RPMI8226 (cell line): ENCODE measurements at places on chromosomes 3 and 15.

DNA sequence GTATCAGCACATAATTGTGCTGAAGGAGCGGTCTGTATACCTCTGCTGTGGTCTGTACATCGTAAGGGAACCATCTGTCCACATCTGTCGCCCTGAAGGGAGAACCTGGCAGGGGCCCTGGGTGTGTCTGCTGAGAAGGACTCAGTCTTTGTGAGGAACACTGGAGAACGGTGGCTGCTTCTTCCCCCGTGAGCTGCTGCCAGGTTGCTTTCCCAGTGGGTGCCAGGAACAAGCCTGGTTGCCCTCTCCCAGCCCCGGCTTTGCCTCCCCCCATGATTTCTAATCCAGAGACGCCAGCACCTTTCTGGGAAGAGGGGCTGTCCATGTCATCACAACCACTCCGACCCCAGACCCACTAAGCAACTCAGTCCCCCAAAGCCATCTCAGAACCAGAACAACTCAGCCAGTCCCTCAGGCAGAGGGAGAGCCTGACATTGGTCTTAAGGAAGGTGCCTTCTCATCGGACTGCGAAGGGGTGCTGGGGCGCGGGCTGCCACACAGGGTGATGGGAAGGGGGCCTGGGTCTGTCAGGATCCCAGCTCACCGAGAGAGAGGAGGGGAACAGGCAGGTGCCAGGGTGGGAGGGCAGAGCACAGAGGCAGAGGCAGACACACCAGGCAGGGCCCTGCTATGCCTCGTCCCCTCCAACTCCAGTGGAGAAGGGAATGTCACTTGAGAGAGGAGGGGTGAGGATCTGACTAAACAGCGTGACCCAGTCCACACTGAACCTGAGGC, 8.5 kb downstream of the TNK2 start:
- DNase-seq: no peak

DNA sequence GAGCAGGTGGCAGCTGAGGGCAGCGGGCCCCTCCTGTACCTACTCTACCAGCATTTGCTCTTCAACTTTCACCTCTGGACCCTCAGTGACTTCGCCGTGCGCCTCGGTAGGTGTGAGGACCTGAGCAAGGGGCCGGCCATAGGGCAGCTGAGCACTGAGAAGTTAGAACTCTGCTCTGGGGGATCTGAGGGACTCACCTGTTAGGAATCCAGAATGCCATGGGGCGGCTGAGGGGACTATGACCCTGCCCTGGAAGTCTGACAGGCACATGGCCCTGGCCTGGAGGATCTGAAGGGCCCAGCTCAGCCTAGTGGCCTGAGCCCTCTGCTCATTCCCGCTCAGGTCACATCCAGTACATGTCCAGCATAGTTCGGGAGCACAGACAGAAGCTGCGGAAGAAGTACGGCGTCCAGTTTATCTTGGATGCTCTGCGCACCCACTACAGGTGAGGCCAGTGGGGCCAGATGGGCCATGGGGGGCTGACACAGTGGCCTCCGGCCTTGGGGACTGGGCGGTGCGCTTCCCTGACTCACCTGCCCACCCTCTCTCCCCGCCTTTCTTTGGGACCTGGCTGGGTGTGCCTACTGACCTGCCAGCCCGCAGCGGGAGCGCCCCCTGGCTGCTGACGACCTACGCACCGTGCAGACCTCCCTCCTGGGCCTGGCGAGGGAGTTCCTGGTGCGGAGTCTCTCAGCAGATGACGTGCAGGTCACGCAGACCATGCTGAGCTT, 18.8 kb downstream of the NBEAL2 start:
- peak; percentile 59 for DNase-seq

- no peak for DNase-seq
Observed at GRCh38 chr3:172334671-172335207, 113.5 kb downstream of the GHSR start.

GRCh38 chr3:58965865-58966264, 84.0 kb downstream of the CFAP20DC start:
- DNase-seq: no peak

GRCh38 chr3:14204515-14205284, 26.1 kb downstream of the LSM3 start:
- no peak for DNase-seq

DNA sequence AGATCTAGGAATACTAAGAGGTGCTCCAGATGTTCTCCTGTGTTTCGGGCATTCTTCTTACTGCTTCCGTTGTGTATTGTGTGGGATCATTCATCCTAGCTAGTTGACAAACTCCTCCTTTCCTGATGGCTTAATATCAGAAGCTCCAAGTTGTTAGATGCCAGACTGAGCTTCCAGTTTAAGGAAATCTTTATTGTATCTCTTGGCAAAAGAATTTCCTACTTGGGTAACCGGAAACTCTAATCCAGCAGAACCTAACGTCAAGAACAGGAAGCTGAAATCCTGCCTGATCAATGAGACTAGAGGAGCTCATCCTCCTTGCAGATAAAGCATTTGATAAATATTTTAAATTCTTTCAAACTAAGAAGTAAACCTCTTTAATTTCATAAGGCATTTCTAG, 27.7 kb upstream of the MYH15 start:
- DNase-seq: no peak

DNA sequence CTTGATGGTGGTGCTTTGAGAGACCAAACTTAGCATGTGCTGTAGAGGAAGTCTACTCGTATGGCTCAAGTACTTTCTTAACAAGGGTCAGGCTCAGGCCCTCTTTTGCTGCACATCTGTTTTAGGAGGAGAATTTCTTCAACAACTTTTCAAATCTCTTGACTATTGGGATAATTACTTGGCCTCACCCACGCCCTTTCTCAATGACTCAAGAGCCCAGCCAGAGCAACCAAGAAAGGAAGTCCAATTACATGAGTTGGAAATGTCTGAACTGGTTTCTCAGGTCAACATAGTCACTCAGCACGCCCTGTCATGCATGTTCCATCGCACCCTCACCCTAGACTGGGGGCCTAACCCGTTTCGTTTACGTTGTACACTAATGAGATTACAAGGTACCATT, 44.8 kb upstream of the UMPS start:
- DNase-seq: no peak

DNA sequence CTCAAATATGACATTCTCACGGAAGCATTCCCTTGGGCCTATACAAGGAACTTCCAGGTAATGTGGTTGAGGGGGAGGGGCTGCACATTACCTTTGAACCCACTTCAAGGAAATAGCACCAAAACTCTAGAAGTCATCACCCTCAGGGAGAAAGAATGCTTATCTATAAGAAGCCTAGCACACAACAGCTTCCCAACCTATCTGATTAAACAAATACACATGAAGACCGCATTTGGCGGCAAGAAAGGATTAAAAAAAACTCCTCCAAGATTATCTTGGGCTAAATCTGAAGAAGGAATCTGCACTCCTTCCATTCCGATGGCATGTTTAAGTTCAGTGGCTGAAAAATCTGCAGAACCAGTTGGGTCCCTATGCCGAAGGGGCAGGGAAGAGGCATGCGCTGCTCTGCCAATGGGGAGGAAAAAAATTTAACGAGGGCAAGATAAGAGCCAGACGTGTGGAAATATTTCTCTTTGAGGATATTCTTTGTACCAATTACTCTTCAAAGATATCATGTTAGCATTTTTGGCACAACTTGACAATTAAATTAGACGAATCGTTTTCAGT, 82.0 kb upstream of the WNT5A start:
- no peak for DNase-seq

DNA sequence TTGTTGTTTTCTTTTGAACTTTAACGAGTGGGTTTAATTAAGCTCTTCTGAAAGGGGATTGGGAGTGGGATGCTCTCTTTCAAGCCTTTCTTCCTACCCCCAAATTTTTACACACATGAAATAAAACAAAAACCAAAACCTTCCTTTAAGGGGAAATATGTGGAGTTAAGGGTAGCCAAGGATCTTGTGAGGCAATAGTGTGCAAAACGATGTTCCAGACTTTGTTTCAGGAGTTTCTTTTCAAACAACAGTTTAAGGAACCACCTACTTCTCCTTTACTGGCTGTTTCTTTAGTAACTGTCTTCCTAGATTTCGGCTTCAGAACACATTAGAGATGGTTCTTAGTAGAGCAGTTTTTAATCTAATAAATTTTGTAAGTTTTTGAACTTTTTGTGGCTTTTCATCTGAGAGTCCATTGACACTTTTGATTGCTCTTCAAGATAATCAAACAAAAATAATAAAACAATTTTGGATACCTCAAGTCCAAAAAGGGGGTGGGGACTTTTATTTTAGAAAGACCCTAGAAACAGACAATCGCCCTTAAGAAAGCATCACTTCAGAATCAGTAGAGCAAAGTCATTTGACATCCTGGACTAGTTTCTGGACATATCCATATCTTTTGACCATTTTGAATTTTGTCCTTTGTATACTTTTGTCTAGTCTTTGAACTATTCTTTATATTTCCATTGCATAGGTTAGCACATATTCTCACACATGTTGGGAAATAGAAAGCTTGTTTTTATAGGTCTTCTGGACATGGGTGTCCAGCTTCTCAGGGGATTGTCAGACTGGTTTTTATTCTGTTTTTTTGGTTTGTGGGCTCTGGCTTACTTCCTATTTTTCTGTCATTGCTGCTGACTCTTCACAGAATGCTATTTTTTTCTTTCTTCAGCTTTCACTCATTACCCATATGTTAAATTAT, 6.0 kb downstream of the DIPK2A start:
- peak; percentile 44 for DNase-seq

GRCh38 chr3:170220871-170221270, 1.4 kb upstream of the PRKCI start:
- no peak for DNase-seq

GRCh38 chr3:62164196-62164595, 209.2 kb downstream of the FEZF2 start:
- DNase-seq: no peak

- no peak for DNase-seq
Observed at GRCh38 chr15:31161951-31162350, 60.4 kb upstream of the TRPM1 start.

GRCh38 chr15:50163719-50164410, 18.1 kb upstream of the SLC27A2 start:
- DNase-seq: no peak

GRCh38 chr15:35308802-35309201, 223.7 kb upstream of the NANOGP8 start:
- DNase-seq: no peak
